Frontal cortex (tissue), 4 donors: ENCODE measurements at places on chromosomes 12 and 14.

GRCh38 chr12:71780237-71780822 lies 25.7 kb downstream of the RAB21 start:
- DNase-seq: no peak

DNA sequence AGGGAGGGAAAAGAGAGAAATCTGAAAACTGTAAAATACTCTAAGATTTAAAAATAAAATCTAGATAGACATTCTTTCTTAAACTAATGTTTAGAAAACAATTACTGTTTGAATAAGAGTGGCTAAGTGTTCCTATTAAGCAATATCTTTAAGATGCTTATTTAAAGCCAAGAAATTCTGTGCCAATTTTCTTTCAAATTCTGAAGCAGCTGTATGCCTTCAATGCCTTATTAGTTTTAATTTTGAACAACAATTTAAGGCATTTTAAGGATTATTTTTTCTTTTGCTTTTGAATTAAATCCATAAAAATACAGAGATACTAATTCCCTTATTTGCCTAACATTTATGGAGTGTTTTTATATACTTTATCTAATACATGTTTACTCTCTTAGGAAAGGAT lies 50.3 kb upstream of the KITLG start:
- DNase-seq: no peak

GRCh38 chr12:20646239-20646827 lies 48.8 kb upstream of the SLCO1C1 start:
- peak; percentile 5 for DNase-seq

DNA sequence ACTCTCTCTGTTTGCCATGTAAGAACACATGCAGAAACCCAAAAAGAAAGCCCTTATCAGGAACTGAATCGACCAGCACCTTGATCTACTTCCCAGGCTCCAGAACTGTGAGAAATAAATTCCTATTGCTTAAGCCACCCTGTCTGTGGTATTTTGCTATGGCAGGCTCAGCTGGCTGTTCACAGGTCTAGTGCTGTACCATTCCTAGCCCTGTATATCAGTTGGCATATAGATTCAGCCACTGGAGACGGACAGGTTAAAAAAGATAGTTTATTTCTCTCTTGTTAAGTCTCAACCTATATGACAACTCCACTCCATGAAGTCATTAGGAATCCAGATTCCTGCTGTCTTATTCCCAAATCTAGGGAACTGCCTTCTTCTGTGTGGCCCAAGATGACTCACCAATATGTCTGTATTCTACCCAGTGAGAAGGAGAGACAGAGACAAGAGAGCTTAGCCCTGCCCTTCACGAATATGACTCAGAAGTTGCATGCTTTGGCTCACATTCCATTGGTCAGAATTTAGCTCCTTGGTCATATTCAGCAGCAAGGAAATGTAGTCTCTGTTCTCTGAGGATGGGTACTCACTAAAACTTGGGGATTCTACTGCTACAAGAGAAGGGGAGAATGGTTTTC lies 57.0 kb downstream of the PLEKHG7 start:
- no peak for DNase-seq

DNA sequence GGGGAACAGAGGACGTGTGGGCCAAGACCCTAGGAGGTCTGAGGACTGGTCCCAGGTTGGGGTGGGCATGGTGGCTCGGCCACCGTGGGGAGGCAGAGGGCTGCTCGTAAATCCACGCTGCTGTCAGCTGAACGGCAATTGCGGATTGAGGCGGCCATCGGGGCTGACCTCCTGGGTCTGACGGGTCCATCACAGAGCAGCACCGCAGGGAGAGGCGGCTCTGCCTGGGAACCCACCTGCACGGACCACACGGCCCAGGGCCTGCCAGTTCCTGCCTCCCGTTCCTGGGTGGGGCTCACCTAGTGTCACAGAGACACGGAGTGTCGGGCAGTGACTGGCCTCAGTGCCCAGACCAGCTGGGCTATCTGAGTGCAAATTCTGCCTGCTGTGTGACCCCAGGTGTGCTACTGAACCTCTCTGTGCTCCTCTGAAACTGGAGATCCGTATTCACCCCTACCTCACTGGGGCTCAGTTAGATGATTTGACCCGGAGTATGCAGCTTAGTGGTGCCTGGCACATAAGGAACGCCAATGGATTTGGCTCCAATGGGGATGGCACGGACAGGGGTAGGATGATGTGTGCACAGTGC lies 53.1 kb downstream of the KIF26A start:
- DNase-seq: no peak

GRCh38 chr12:45379261-45379660 lies 163.4 kb downstream of the ANO6 start:
- no peak for DNase-seq

DNA sequence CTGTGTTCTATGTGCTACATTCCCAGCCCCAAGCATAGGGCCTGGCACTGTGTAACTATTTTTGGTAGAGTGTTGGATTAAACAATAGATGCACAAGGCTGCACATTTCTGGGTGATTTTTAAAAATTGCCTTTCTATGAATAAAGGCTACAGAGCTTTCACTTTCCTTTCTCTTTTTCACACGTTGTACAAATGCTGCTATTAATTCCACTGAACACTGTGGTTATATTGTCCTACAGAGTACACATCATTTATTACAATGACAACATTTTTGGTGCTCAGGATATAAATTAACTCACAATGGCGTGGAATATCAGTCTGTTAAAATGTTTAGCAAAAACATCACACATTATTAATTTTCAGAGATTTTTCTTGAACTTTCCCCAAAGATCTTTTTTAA lies 3.6 kb upstream of the EML1 start:
- DNase-seq: no peak

DNA sequence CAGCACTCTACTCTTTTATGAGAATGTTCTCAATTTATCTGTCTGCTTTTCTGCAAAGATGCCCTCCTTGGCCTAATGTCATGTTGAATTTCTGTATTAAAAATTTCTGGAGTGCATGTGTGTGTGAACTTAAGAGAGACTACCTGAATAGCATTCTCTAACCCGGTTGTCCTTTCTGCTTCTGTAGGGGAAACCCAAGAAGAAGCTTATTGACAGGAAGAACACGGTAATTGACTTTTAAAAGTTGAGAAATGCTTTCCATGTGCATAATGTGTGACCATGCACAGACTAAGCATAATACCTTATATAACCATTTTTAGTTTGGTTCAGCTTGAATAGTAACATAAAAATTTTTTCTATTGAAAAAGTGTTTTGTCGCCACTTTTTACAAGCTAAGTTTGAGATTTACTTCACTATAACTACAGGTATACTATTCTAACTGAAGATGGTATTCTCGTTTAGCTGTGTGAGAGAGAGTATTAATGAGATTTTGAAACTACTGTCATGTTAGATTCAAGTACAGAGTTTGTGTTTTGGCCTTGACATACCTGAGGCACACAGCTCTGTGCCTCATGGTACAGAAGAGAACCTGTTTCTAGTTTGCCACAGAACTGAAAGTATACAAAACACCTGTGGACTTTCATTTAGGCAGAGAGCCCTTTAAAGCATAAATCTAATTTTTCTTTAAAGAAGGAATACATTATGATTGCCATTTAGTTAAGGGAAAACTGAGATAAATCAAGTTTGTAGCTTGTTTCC lies 96.8 kb downstream of the TTLL5 start:
- DNase-seq: no peak

GRCh38 chr14:98949481-98950135 lies 322.4 kb downstream of the BCL11B start:
- DNase-seq: no peak

DNA sequence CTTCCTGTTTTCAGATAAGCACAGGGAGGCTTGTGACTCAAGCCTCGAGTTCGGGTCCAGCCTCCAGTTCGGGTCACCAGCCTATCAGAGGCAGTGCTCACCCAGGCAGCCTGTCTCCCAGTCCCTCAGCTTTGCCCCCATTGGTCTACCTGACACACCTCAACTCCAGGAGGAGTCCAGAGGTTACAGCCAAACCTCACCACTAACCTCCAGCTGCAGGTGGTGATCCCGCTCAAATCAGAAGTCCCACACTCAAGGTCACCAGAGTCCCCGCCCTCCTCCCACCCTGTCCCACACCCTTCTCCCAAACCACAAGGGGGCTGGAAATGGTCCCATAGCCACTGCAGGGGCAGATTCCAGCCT lies 42.1 kb downstream of the KDM2B start:
- DNase-seq: no peak

DNA sequence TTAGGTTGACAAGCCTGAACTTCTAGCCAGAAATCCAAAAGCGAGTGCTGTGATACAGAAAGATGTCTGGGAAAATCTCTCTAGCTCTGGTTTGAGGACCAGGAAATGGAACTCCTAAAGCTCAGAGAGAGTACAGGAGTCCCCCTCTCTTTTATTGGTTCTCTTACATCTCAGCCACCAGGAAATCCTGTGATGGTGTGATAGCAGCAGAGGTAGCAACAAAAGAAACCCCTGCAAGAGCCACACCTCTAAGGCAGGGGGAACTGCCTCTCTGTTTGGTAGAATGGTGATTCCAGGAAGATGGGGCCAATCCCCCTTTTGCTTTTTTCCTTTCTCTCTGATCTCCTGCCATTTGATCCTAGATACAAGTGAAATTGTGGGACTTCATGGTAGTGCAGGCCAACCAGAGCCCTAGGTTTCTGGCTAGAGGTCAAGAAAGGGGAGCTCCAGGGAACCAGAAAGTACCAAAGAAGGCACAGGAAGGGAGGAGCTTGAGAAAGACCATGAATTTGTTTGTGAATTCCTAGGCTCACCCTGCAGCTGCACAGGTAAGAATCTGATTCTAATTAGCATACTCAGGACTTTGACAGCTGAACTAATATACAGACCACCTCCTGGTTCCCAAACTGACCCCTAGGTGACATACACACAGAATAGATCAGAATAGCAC lies 88.5 kb downstream of the PAPLN start:
- no peak for DNase-seq

DNA sequence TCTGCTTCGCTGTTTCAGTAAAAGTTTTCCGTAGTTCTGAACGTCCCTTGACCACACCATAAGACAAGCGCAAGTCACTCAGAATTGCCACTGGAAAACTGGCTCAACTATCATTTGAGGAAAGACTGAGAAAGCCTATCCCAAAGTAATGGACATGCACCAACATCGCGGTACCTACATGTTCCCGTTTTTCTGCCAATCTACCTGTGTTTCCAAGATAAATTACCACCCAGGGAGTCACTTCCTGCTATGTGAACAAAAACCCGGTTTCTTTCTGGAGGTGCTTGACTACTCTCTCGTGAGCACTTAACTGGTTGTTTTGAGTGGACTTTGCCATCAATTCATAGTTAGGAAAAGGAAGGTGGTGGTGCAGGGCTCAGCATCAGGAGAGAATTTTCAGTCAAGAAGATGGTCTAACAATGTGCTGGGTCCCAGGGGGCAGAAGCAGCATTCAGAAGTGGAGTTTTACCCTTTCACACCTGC lies 1.4 kb downstream of the EGLN3 start:
- DNase-seq: no peak

DNA sequence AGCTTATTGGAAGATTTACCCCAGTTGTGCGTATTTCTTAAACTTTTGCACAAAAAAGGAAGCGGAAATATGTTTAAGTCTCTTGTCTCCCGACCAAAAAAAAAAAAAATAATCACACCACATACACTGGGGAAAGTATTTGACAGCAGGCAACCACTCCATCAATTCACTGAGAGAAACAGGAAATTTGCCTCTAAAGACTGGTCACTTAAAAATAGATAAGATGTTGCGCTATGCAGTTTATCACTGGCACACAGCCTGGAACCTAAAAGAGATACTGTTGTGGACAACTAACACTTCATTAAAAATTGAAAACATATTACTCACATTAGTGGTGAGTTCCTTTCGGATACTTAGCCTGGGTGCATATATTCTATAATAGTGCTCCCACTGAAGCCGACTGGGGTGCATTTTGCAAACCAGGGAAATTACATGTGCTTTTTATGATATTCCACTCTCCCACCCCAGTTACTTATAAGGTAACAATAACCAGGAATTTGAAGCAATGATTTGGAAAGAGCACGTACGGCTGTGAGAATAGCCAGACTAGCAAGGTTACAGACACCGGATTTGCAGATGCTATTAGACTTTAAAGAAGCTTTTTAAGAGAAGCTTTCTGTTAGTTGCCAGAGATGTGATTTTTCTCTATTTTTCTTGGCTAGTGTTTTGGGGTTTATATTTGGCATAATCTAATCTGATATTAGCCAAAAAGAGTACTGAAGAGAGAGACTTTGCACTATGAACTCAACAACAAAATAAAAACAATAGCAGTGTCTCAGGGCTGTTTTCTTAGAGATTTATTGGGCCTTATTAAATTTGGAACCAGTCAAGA lies 311.5 kb downstream of the NOVA1 start:
- no peak for DNase-seq
